Suppressor macrophage treated with lipopolysaccharide for 1 hour (primary cell): ENCODE measurements at places on chromosomes 5 and 9.

DNA sequence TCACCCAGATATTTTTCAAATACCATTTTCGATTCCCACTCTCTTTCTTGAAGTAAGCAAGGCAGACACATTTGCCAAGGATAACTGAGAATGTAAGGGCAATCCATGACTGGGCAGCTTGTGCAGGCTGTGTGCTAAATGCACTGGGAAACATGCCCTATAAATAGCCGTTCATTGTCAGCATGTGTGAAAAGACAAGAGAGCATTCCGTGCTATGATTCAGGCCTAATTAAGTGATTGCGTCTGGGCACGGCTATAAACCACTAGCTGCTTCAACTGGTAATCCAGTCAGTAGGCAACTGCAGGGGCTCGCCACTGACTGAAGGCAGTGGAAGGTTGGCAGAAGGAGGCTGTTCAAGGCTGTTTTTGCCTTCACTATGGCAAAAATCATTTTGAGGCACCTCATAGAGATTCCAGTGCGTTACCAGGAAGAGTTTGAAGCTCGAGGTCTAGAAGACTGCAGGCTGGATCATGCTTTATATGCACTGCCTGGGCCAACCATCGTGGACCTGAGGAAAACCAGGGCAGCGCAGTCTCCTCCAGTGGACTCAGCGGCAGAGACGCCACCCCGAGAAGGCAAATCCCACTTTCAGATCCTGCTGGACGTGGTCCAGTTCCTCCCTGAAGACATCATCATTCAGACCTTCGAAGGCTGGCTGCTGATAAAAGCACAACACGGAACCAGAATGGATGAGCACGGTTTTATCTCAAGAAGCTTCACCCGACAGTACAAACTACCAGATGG lies at the start of gene HSPB3:
HSPB3 (plus strand) TSS at position 287 of the 745 bp plus-strand sequence; CDS start at position 378, 91 bp downstream.
- no peak for DNase-seq

GRCh38 chr5:156584871-156585270 lies 257.9 kb downstream of the SGCD start:
- DNase-seq: no peak

- DNase-seq: no peak
Observed at GRCh38 chr5:122053181-122054109, 24.6 kb downstream of the LOX start.

- DNase-seq: no peak
Observed at GRCh38 chr9:130381660-130382059, 63.1 kb upstream of the ASS1 start.

DNA sequence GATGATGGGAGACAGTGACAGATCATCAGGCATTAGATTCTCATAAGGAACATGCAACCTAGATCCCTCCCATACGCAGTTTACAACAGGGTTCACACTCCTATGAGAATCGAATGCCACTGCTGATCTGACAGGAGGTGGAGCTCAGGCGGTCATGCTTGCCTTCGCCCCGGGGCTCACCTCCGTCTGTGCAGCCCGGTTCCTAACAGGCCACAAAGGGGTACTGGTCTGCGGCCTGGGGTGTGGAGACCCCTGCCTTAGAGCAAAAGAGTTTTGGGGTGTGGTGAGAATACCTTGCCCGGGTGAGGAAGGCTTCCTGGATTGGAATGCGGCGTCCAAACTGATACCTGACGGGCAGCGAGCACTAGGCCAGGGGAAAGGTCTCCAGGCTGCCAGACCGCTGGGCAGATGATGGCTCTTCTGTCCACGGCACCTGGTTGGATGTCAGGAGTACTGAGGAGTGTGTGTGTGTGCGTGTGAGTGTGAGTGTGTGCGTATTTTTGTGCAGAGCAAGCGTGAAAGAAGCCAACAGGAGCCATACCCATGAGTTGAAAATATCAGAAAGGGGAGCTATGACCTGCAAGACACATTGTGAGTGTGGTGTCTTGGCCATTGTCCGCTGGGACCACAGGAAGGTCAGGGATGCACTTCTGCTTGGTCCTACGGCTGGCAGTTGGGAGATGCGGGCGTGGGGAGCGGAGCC lies 55.4 kb downstream of the ACER2 start:
- no peak for DNase-seq

GRCh38 chr5:85132269-85132668 lies 747.6 kb upstream of the EDIL3 start:
- no peak for DNase-seq

- DNase-seq: peak; percentile 58
Observed at GRCh38 chr5:134851307-134851923, 5.6 kb downstream of the C5orf24 start.

DNA sequence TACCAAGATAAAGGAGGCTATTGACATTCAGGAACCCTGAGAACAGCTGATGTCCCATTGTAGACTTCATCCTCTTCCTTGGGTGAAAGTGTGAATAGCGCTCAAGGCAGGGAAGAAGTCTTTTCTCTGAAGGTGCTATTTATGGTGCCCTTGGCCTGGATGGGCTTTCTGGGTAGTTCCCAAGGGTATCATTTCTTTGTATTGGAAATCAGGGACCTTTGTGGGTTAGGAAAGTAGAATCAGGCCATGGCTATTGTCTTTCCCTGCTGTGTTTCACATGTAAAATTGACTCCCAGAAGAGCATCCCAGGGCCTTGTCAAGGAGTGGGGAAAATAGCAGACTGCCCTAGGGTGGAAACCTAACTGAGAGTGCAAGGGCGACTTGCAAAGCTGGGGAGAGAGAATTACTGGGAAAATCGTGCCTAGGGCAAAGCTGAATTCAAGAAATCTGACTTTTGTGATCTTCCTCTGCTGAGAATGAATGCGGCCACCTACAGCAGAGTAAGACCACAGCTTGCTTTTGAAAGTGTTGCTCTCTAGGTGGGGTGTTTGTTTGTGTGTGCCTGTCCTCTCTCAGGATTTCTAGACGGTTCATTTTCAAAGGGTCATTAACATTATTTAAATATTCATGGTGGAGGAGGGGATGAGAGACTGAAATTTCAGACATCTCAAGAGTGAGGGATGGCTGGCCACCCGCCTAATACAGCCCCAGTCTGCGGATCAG lies 160.6 kb downstream of the C9orf152 start:
- DNase-seq: no peak

- DNase-seq: peak; percentile 41
Observed at GRCh38 chr9:38621434-38622287, 1.3 kb upstream of the ANKRD18A start.

DNA sequence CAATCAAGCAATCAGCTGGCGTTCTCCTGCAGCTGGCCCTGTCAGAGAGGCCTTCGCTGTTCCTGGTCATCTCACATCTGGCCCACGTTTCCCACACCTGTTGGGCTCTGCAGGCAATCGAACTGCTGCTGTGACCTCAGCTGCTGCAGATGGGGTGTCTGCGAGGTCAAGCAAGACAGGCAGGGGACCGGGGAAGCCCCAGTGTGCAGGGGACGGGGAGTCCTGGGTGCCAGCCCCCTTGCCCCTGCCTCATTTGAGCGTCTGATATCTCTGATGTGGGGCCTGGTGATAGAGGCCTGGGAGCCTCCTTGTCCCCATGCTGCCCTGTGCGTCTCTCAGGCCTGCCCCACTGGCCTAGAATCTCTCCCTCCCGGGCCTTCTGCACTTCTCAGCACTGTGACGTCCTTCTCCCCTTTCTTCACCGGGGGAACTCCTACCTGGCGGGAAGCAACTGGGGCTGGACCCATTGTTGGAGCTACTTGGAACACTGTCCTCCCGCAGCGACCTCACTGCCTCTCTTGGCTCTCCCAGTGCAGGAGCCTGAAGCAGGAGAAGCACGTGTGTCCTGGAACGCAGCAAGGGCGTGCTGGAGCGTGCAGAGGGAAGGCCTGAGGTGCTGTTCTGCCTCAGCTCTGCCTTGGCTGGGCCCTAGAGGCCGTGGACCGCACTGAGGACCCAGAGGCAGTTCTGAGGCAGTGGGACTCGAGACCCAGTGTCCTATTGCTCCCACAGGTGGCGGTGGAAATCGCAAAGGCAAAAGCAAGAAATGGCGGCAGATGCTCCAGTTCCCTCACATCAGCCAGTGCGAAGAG lies 3.9 kb downstream of the GRK6 start:
- DNase-seq: no peak

DNA sequence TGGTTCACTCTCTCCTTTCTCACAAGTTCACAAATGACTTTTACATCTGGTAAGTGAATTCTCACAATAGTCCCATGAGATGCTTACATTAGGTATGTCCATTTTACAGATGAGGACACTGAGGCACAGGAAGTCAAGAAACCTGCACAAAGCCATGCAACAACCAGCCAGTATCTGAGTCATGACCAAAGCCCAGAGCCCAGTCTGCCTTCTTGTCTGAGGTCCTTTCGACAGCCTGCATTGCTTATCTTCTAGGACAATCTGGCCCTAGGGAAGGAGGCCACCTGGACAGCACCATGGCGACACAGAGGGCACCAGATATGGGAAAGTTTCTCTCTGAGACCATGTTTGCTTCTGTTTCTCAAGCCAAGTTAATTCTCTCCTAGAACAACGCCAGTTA lies 197.1 kb downstream of the NSG2 start:
- no peak for DNase-seq

GRCh38 chr9:131382850-131383729 lies 10.8 kb upstream of the PRRC2B start:
- no peak for DNase-seq

- no peak for DNase-seq
Observed at GRCh38 chr9:20373263-20373662, 249.0 kb downstream of the MLLT3 start.

- DNase-seq: no peak
Observed at GRCh38 chr9:78519786-78520185, 222.9 kb downstream of the PSAT1 start.

DNA sequence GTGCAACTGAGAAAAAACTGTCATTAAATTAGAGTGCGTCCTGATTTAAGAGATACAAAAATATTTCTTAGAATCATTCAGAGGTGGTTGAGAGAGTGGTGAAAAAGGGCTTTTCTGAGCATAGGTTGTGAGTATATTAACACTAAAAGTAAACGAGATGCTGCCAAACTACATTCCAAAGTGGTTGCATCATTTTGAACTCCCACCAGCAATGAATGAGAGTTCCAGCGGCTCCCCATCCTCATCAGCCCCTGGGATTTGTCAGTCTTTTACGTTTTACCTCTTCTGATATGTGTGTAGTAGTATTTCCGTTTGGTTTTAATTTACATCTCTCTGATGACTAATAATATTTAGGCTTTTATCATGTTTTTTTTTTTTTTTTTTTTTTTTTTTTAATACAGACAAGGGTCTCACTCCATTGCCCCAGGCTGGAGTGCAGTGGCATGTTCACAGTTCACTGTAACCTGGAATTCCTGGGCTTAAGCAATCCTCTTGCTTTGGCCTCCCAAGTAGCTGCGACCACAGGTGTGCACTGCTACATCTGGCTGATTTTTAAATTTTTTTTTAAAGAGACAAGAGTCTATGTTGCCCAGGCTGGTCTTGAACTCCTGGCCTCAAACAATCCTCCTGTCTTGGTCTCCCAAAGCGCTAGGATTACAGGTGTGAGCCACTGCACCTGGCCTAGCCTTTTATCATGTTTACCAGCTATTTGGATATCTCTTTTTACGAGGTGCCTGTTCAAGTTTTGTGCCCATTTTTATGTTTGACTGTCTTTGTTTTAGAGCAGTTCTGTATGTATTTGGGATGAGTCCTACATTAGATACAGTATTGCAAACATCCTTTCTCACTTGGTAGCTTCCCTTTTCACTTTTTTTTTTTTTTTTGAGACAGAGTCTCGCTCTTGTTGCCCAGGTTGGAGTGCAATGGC lies 17.0 kb downstream of the PRRT1B start:
- DNase-seq: no peak

- peak; percentile 97 for DNase-seq
Observed at GRCh38 chr9:134936346-134937163, 18.8 kb upstream of the FCN1 start.

GRCh38 chr5:572398-573019 lies 39.6 kb upstream of the CEP72 start:
- no peak for DNase-seq

- DNase-seq: peak; percentile 89
Observed at GRCh38 chr9:104961238-104961637, 33.3 kb upstream of the ABCA1 start.

DNA sequence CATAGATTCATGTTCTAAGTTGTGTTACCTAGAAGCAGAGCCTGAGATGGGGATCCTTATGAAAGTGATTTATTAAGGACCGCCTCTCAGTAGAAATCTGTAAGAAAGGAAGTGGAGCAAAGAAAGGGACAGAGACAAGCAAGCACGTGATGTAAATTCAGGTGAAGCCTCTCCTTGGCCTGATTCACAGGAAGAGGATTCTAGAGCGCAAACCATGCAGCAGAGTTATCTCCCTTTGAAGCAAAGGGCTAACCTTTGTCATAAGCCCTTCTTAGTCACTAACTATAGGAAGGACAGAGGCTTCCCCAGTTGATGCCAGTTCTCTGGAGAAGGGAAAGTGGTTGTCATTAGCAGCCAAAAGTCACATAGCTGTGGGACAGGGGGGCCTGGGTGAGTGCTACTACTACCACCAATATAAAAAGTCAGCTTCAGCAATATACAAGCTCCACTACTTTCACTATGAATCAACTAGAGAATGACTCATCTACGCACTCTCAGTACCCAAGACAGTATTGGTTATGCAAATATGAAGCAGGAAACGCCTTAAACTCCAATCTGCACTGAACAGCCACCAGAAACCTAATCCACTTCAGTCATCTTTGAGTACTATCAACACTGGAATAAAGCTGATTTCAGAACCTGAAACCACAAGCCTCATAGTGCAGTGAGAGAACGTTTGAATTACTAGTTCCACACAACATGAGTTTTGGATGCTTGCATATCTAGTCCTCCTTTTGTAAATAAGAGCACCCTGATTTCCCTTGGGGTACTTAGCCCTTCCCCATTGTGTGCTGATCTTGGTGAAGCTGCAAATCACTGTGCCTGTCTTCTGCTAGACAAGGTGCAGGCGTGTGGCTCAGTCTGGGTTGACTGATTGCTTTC lies 162.7 kb downstream of the ZNF608 start:
- DNase-seq: peak; percentile 53

GRCh38 chr5:6755941-6756340 lies 42.7 kb downstream of the TENT4A start:
- no peak for DNase-seq

DNA sequence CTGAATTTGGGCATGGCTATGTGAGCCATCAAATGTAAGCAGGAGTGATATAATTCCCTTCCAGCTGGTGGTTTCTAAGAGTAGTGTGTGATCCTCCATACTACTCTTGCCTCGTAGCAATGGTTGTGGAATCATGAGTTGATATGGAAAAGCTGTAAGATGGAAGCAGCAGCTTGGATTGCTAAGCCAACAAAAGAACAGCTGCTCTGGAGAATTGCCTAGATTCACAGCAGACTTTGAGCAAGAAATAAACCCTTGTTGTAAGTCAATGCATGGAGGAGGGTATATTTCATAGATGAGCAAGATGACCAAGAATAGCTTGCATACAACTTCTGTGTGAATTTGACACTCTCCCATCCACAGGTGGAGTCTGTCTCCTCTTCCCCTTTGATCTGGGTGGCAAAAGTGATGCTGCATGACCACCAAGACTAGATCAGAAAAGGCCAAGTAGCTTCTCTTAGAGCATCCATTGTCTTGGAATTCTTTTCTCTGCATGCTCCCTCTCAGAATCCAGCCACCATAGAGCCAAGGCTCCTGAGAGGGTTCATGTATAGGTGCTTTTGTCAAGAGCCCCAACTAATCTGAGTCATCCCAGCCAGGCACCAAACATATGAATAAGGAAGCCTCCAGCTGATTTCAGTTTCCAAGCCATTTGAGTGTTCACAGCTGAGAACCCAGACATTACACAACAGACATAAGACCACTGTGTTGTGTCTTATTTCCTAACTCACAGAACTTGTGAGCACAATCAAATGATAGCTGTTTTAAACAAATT lies 79.0 kb downstream of the PRLR start:
- DNase-seq: peak; percentile 46
